ENCODE measurements at places on chromosomes 2 and 18. TPM values are rescaled to one million over a fixed set of nuclear protein-coding genes. Genes with fewer than 3 reads are reported as not detected.

Gene KIF1A
- under 0.01 TPM for total RNA-seq

Gene PLEKHM3
- 23.3 TPM for total RNA-seq

Gene CABLES1
- total RNA-seq, result 16.8 TPM

Gene NGEF
- 4.7 TPM for total RNA-seq

Gene TMEM178A
- total RNA-seq, result 0.29 TPM

Gene RNU2-63P
- not detected for total RNA-seq

Gene C2orf42
- 24.5 TPM for total RNA-seq

Gene CPSF3
- 34.5 TPM for total RNA-seq

Gene MC4R
- not detected for total RNA-seq
